RKO (cell line): ENCODE measurements at places on chromosomes 13 and 19.
A peak's percentile ranks its signal among the peaks of the same experiment; 100 is the strongest.

- DNase-seq, result no peak
Measured at GRCh38 chr19:1466461-1467214, 12.4 kb downstream of the C19orf25 start.

GRCh38 chr19:12730064-12730463 lies 4.4 kb downstream of the TRIR start:
- DNase-seq, result no peak

GRCh38 chr13:76820759-76821158 lies 65.4 kb downstream of the KCTD12 start:
- no peak for DNase-seq

DNA sequence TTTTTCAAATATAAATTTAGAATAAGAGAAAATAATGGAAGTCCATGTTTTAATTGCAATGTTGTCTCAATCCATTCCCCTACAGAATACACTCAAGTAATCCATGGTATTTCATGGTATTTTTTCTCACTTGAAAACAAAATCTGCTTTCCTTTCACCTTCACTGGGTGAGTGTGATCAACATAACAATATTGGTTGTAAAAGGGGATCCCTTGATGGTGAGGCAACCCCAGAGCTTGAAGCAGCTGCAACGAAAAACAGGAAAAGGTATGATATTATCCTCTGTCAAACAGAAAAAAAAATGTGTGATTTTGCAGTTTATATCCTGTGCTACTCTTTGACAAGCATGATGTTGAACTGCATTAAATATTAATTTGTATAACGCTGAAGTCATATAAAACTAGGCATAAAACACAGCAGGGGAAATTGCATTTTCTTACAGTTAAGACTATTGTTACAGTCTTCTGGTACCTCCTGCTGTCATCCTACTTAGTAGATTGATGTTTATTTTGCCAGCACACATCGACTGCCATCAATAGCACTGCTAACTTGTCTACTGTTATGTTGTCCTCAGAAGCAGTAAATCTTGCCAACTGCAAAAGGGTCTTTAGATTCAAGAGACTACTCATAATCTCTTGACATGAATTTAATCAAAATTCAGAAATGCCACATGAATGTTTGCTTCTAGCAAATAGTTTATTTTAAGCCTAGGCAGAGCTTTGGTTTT lies 373.1 kb upstream of the MIR17HG start:
- no peak for DNase-seq

DNA sequence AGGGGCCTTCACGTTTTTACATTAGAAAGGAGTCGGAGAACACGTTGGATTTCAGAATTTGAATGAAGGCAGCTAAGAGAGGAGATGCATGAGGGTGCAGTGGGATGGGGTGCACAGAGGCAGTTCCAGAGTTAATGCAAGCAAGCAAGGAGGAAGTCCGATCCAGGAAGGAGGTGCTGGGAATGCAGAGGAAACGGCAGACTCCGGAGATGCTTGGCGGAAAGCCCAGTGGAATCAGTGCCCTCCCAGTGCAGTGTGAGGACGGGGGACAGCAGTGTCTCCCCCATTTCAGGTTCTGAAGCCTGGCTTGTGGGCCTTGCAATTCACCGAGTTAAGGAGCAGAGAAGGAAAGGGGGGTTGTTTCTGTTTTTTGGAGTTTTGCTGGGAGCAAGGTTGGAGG lies 100.4 kb downstream of the COL4A2 start:
- no peak for DNase-seq

DNA sequence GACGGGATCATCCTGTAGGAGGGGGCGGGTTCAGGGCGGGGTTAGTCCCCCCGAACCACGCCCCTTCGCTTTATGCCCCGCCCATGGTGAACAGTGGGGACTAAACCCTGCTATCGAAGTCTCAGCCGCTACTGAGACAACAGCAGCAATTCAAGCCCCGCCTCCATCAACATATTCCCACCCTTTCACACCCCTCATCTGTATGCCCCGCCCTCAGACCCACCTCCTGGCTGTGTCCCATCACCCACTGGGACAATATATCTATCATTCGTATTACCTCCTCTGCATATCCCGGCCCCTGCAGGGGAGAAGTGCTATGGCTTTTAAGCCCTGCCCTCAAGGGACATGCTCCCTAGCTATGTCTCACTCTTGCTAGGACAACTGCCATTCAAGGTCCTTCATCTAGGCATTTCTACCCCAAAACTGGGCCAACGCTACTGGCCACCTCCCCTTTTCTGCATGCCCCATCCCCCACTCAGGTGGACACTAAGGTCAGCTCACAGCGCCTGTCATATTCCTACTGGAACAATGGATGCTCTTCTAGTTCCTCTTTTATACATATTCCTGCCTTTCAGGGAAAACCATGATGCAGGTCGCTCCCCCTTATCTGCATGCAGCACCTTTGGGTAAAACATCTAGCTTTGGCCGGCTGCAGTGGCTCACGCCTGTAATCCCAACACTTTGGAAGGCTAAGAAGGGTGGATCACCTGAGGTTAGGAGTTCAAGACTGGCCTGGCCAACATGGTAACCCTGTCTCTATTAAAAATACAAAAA lies 11.9 kb downstream of the LRFN1 start:
- no peak for DNase-seq

- no peak for DNase-seq
Measured at GRCh38 chr13:98089246-98089645, 53.6 kb upstream of the FARP1 start.

- peak; percentile 80 for DNase-seq
Measured at GRCh38 chr13:114132419-114133121, at the start of gene RASA3. TSS of gene RASA3 (minus strand) at chr13:114132623. CDS start at chr13:114132489, 134 bp downstream.

DNA sequence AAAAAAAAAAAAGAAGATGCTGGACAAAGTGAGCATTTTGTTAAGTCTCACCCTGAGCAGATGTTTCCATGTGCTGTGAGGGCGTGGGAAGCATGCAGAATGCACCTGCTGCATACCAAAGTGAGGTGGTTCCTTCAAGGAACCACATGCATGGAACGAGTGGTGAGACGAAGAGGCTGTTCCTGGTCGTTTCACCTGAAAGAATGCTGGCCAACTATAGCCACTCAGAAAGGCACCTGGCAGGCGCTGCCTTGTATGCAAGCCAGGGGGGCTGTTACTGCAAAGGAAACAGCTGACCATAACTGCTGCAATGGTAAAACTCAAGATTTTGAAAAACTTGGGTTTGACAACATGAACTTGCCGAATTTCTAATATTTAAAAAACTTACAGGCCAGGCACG lies 14.7 kb downstream of the MIER2 start:
- no peak for DNase-seq

DNA sequence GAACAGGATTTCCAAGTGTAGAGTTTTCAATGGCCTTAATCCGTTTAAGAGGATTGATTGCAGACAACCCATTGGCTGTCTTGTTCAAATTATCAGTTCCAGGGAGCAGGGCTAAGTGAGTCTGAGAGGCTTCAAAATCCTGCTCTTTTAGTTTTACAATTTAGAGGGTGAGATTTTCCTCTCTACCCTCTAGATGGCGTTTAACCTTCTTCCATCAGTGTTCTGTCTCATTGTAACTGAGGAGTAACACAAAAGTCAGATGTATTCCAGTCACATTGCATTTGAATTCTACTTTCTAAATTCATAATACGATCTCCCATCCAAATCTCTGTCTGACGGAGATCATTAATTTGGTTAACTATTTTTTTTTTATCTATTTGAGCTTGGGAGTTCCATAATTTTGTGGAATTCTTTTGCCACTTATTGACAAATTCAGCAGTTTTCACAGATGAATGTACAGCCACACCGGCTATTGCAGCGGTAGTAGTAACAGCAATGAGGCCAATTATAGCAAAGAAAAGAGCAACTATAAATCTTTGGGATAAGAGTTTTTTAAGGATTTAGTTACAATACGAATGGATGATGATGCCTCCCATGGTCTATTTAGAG lies 7.8 kb upstream of the C19orf84 start:
- peak; percentile 68 for DNase-seq
